ENCODE measurements at places on chromosomes 5 and 9.

GRCh38 chr5:5492087-5492933 lies 69.8 kb downstream of the ICE1 start:
- DNase-seq, result peak; percentile 67

DNA sequence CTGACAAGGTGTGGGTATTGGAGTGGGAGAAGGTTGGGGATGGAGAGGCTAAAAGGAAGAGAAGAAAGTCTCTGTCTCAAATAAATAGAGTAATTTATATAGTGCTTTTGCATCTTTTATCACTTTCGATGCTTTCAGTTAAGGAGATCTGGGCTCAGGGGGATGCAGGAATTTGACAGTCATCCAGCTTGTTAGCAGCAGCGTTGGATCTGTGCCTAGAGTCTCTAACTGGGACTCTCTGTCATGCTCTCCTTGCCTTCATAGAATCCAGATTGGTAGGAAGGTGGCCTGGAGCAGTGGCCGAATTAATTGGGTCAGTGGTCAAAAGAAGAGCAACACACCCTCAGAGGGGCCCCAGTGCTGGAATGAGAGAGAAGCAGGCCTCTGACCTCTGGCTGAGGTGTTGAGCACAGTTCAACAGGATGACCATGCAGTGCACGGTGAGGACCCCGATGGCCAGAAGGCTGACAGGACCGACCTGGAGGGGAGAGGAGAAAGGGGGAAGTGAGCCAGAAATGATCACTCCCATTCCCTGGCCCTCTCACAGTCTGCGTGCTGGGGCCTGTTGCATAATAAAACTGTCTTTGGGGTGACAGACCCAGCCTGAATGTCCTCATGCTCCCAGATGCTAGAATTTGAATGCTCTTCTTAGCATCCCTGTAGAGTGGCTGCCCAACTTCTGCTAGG lies 7.6 kb downstream of the SLC36A3 start:
- DNase-seq, result no peak

DNA sequence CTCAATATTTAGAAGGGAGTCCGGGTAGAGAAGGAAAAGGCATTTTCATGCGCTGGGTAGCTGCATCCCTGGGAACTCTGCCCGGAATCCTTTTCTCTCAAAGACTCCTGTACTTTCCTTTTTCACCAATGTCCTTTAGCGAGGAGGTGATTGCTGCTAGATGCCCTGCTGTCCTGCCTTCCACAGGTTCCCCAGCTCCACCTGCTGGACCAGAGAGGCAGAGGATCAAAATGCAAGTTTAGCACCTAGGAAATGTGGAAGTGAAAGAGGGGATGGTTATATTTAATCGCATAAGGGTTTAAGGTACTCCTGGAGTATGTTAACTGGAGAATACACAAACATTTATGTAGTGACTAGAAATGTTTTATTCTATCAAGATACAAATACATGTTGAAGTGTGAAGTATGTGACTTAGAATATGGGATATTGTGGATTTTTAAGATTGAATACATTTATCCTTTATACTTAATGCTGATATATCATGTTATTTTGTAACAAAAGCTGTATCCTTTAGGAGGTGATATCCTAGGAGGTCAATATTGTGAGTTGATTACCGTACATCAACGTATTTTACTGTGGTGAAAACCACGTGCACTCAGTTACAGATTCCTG lies 145.7 kb downstream of the ARHGAP26 start:
- peak; percentile 44 for DNase-seq

DNA sequence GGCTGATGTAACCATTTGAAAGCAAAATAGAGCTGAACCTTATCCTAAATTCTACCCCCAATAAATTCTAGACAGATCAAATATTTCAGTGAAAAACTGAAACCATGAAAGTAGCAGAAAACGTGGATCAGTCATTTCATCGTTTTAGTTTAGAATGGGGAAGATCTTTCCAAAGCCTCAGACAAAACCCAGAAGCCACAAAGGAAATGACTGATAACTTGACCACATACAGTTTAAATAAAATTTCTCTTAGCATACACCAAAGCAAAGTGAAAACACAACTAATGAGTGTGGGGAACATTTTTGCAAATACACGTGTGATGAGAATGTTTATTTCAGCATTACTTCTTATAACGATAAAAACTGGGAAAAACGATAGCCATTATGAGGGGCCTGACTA lies 284.8 kb downstream of the ADGRV1 start:
- DNase-seq, result no peak

DNA sequence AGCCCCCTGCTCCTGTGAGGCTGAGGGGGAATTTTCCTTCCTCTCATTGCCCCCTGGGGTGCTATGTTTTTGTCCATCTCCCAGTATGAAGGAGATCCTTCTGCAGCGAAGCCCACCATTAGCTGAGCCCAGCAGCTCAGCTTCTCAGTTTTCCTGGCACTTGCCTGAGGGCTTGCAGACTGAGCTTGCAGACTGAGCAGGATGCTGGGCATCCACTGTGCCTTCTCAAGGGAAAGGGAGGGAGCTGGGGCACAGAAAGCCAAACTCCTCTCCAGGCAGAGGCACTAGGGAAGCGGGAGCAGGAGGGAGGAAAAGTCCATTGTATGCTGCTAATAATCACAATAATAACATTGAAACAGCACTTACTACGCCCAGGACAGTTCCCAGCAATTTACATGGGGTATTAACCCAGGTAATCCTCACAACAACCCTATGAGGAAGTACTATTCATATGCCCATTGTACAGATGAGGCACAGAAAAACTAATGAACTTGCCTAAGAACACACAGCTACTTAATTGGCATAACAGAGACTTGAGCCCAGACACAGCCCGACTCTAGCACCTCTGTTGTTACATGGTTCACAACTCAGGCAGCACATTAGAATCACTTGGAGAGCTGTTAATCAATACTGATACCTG lies 86.9 kb upstream of the SSBP2 start:
- DNase-seq, result no peak

DNA sequence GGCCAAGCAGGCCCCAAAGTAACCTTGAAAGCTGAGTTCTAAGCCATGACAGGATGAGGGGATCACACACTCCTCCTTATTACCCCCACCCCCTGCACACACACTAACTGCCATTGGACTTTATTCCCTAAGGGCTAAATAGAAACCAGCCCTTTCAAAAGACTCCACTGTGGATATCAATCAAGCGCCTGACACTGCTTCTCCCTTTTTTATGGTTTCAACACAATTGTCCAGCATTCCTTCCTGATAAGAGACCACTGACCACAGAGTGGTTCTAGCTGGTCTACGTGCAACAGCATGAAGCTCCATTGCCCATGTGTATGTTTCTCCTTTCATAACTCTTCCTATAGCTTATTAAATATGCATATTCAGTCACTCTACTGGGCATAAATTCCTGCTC lies 34.7 kb downstream of the PAEP start:
- DNase-seq, result no peak

- no peak for DNase-seq
Observed at GRCh38 chr5:176899946-176900779, 1.0 kb upstream of the HK3 start.

DNA sequence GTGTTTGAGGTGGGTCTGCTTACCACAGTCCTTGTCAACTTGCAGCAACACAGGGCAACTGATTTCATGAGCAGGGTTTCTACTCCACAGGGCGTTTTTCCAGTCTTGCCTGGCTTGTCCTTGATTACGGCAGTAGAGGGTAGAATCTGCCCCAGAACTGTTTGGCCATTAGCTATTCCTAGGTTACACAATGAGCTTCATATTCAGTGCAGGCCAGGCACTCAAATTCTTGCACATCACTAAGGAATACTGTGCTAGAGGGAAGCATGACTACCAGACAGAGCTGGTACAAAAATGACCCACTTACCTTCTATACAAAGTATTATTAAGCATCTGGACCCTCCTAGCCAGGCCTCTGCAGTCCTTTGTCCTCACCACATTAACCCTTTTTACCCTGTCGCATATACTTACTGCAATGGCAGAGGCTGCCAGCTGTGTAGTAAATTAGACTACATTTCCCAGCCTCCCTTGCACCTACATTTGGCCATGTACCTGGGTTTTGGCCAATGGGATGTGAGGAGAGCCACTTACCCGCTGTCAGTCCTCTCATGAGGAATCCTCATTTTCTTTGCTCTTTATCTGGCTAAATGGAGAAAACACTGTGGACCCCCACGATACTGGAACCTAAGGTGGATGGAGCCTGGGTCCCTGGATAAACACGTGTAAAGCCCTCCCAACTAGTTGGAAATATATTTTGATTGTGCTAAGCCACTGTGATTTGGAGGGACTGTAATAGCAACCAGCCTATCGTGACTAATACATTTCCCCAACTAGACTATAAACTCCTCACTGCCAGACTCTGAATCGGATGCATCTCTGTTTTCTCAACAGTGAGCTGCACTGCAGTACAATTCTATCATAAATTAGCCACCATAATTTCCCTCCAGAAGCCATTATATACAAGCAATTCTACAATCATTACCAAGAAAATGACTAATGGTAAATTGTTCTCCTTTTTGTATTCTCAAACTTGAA lies 218.7 kb downstream of the GLIS3 start:
- peak; percentile 45 for DNase-seq

Data from iris pigment epithelial cell (primary cell).